GM23248 (cell line): ENCODE measurements at places on chromosomes 16 and 17. TPM values are rescaled to one million over a fixed set of nuclear protein-coding genes. Genes with fewer than 3 reads are reported as not detected.
A peak's percentile ranks its signal among the peaks of the same experiment; 100 is the strongest.

- H3K4me3 ChIP-seq: no peak overlapping the region
- H3K36me3 ChIP-seq: no peaks in the 10 kb centered on the region
- peaks cover 15% of the 10 kb centered on the region for H3K4me1 ChIP-seq
- no peaks in the 10 kb centered on the region for H3K27me3 ChIP-seq
- peak overlapping the region; percentile 89 for H3K27ac ChIP-seq
These were observed 9.1 kb upstream of the SIAH1 start for GRCh38 chr16:48394355-48394703.

DNA sequence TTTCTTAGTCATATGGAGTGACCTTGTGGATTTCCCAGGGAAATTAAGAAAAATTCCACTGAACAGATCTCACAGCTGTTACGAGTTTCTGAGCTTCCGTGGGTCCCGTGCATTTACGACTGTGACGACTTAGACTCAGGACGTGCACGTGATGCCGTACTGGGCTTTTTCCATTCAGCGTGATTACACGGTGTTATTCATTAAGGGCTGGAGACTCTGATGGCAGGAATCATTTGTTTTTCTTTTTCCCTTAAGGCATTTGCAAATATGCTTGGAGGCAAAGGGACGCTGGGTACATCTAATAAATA is 57.2 kb downstream of the TBC1D16 start:
- peaks cover 3% of the 10 kb centered on the region; the same call in 1 of the 2 replicates for H3K4me1 ChIP-seq
- no peak for DNase-seq
- no peak overlapping the region for H3K4me3 ChIP-seq

Gene SULT1A4
- 4.6 TPM in 1 of 2 replicates, not detected in the other for total RNA-seq

Gene CLEC18A
- total RNA-seq: 0.43 TPM in 1 of 2 replicates, not detected in the other

DNA sequence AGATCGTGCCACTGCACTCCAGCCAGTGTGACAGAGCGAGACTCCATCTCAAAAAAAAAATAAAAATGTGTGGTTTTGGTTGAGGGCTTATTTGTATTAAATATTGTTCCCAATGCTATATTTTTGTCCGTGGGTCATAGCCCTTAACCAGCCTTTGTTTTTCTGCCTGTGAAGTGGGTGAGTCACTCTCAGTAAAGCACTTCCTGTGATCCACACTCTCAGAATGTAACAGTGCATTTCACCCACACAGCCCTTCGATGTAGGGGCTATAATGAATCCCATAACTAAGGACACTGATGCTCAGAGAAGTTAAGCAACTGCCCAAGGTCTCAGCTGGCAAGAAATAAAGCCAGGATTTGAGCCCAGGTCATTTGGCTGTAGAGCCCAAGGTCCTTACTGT is 34.7 kb upstream of the POLR3E start:
- peaks cover 7% of the 10 kb centered on the region; the same call in 1 of the 2 replicates for H3K4me1 ChIP-seq
- no peak overlapping the region for H3K4me3 ChIP-seq
- H3K27me3 ChIP-seq: no peaks in the 10 kb centered on the region
- peak overlapping the region; percentile 19; the same call in 1 of the 2 replicates for H3K27ac ChIP-seq

DNA sequence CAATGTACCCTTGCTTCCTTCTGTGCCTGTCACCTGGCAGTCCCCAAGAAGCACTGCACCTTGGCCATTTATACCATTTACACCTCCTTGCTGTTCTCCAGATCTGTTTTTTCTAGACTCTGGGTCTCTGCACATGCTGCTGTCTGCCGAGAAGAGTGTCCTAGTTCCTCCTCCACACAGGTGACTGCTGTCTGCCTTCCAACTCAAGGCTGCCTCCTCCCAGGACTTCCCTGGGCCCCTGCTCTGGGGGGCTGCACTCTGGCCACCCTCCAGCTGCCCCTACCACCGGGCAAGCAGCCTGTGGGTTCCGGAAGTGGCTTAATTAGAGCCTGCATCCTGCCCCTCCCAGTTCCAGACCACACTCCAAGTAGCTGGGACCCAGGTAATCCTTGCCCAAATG is 5.7 kb upstream of the LIMD2 start:
- no peaks in the 10 kb centered on the region for H3K27me3 ChIP-seq
- peaks cover 15% of the 10 kb centered on the region; the same call in 1 of the 2 replicates for H3K36me3 ChIP-seq
- 0 out of 2 replicates have a peak, but pooled peaks cover 4% of the 10 kb centered on the region for H3K4me1 ChIP-seq
- DNase-seq: no peak
- no peak overlapping the region for H3K27ac ChIP-seq

DNA sequence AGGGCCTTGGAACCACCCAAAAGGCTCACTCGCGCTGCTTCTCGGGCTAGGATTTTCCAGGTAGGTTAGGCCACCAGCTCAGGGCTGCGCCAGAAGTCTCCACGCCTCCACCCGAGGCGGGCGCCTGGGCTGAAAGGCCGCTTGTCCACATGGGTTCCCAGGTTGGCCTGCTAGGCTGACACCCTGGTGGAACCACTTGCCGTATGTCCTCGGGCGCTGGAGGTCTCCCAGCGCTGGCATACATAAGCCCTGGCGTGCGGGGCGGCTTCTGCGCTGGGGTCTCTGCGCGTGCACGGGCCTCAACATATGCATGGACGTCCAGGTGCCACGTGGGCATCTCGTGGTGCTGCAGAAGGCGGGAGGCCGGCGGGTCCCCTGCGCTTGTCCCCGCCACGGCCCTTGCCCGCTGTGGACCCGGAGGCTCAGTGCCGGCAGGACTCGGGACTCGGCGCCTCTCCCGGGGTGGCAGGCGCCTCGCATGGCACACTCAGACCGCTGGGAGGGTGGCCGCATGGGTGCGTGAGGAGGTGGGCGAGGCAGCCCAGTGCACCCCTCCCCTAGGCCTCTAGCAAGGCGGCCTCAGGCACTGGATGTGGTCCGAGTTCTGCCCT is 47.2 kb upstream of the ZNF629 start:
- H3K36me3 ChIP-seq: no peaks in the 10 kb centered on the region
- H3K4me3 ChIP-seq: no peak overlapping the region
- H3K27ac ChIP-seq: no peak overlapping the region
- no peaks in the 10 kb centered on the region for H3K4me1 ChIP-seq

- no peaks in the 10 kb centered on the region for H3K36me3 ChIP-seq
- H3K4me1 ChIP-seq: no peaks in the 10 kb centered on the region
- no peak overlapping the region for H3K27ac ChIP-seq
- DNase-seq: peak; percentile 10
- no peaks in the 10 kb centered on the region; the same call in 1 of the 2 replicates for H3K27me3 ChIP-seq
- no peak overlapping the region for H3K4me3 ChIP-seq
These were observed 61.7 kb downstream of the MYH13 start for GRCh38 chr17:10311131-10311530.

Gene C17orf78
- not detected in 2 replicates for total RNA-seq

- no peaks in the 10 kb centered on the region; the same call in 1 of the 2 replicates for H3K36me3 ChIP-seq
- H3K27me3 ChIP-seq: no peaks in the 10 kb centered on the region
- no peak overlapping the region for H3K27ac ChIP-seq
- H3K4me1 ChIP-seq: peaks cover 26% of the 10 kb centered on the region
These were observed 1.7 kb upstream of the HSBP1 start for GRCh38 chr16:83806036-83806435.

GRCh38 chr16:65121870-65122723 is at the start of gene CDH11:
Gene CDH11 (minus strand): TSS chr16:65122063. CDS start chr16:65004869, 117,194 bp downstream.
- peak within 1 kb of the TSS; percentile 83 for H3K27ac ChIP-seq
- peaks cover 48% of the 10 kb centered on the region for H3K4me1 ChIP-seq
- DNase-seq: peak; percentile 93
- H3K27me3 ChIP-seq: no peaks in the 10 kb centered on the region
- peaks cover 8% of the 10 kb centered on the region; the same call in 1 of the 2 replicates for H3K36me3 ChIP-seq

- no peaks in the 10 kb centered on the region for H3K36me3 ChIP-seq
- peaks cover 17% of the 10 kb centered on the region for H3K4me1 ChIP-seq
- H3K27me3 ChIP-seq: peaks cover 71% of the 10 kb centered on the region
- peak; percentile 51 for DNase-seq
These were observed at the start of gene TMEM132E for GRCh38 chr17:34579017-34579946. Gene TMEM132E (plus strand): TSS chr17:34579582. CDS start chr17:34581077, 1,495 bp downstream.

GRCh38 chr17:60900688-60901087 is 223.0 kb downstream of the BCAS3 start:
- no peaks in the 10 kb centered on the region for H3K27me3 ChIP-seq
- no peaks in the 10 kb centered on the region for H3K36me3 ChIP-seq
- no peak for DNase-seq
- no peak overlapping the region for H3K27ac ChIP-seq

DNA sequence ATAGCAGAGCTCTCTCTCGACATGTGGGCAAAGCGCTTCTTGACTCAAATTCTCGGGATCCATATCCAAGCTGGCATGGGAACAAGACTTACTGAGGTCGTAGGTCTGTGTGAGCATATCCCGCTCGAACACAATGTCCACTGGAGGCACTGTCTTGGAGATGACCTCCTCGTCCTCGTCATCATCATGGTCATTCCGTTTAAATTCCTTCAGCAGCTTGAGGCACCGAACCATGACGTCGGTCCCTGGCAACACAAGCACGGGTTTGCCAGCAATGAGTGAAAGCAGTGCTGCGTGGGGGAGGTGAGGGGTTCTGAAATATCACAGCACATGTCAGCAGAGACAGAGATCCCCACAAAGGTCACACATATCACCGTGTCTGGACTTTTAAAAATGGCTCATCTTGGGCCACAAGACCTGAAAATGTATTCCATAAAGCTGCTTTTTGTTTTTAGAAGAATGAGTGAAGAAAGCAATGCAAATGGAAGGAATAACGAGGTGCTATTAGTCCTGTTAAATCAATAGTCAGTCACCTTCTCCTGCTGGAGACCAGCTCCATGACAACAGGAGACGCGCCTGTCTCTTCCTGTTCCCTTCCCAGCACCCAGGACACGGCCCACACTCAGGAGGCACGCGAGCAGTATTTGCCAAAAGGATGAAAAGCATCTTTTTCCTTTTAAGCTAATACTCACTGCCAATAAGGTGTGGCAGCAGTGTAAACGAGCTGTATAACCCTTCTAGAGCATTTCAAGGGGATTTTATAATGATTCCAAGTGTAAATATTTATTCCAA is 37.9 kb downstream of the GTF3C1 start:
- H3K4me1 ChIP-seq: no peaks in the 10 kb centered on the region
- no peak overlapping the region for H3K4me3 ChIP-seq
- H3K27ac ChIP-seq: no peak overlapping the region
- H3K27me3 ChIP-seq: no peaks in the 10 kb centered on the region
- DNase-seq: no peak
- H3K36me3 ChIP-seq: peaks cover 19% of the 10 kb centered on the region; the same call in 1 of the 2 replicates

Gene OR4D2
- not detected in 2 replicates for total RNA-seq

DNA sequence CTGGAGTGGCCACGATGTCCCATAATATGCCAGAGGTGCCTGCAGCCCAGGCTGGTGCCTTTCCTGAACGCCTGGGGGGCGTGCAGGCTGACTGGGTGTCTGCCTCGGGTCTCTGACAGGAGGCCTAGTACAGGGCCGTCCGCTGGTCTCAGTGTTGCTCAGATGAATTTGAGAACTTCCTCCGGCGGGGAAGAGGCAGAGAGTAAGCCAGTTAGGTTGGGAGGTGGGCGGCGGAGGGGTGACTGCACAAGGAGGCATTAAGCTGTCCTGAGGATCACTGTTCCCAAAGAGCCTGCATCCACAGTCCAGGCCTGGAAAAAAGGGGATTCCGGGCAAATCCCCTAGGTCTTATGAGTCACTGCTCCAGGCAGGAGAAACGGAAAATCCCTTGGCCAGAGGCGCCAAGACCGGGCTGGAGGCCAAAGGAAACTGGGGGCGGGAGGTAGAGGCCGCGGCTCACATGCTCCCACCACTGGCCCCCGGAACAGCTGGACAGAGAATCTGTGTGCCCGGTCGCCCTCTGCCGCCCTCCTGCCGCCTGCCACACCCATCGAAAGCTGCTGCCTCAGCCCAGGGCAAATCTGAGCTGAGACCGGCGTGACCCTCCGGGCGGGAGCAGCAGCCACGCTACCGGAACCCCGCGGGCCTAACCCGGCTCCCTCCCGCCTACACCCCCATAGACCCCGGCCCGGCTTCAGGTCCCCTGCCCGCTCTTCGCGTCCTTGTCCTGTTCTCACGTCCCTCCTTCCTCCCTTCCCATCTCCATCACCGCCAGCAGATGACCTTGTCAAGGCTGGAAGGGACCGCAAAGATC is 1.2 kb downstream of the TRIM47 start:
- no peaks in the 10 kb centered on the region for H3K36me3 ChIP-seq
- H3K27me3 ChIP-seq: peaks cover 12% of the 10 kb centered on the region
- peak; percentile 94 for DNase-seq

GRCh38 chr16:11561454-11561805 is 25.3 kb downstream of the LITAF start:
- no peak for DNase-seq
- H3K27me3 ChIP-seq: no peaks in the 10 kb centered on the region
- H3K4me1 ChIP-seq: no peaks in the 10 kb centered on the region
- H3K27ac ChIP-seq: no peak overlapping the region
- H3K4me3 ChIP-seq: no peak overlapping the region

- peaks cover 16% of the 10 kb centered on the region for H3K4me1 ChIP-seq
- no peaks in the 10 kb centered on the region for H3K27me3 ChIP-seq
- DNase-seq: no peak
These were observed 65.2 kb downstream of the NUP88 start for GRCh38 chr17:5354310-5354709.

Gene DNAH17
- total RNA-seq: not detected in 2 replicates

Gene OSGIN1
- 0.63 and 1.1 TPM in 2 replicates for total RNA-seq

Gene CTRL
- 0.76 TPM in 1 of 2 replicates, not detected in the other for total RNA-seq

- H3K27ac ChIP-seq: no peak overlapping the region
- no peak overlapping the region for H3K4me3 ChIP-seq
- H3K4me1 ChIP-seq: peaks cover 17% of the 10 kb centered on the region; the same call in 1 of the 2 replicates
- no peak for DNase-seq
These were observed 2.8 kb downstream of the MT1X start for GRCh38 chr16:56684926-56685590.

DNA sequence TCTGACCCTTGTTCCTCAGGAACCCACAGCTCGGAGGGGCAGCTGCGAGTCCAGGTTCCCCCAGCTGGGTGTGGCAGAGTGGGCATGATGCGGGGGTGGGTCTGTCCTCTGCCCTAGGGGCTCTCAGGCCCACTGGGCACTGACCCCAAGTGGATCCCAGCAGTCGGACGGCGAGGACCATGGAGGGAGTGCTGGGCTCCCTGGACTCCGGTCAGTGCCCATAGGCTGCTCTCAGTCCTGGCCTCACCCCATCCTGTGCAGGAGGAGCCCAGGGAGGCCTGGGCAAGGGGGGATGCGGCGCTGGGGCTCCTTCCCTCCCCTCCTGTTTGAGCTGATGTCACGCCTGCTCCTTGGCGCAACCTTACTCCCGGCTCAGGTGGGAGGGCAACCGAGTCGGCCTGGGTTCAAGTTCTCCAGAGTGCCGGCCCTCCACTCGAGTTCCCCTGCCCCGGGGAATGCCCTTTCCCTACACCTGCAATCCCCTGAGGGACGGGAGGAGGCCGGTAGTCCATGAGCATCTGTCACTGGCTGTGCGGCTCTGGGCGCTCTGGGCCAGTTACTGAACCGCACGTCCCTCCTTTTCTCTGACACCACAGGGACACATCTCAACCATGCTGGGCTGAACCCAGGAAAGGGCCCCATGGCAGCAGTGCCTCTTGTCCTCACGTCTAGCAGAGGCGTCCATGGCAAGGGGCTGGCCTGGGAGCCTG is 52.6 kb upstream of the ACSF3 start:
- H3K4me3 ChIP-seq: no peak overlapping the region
- H3K36me3 ChIP-seq: no peaks in the 10 kb centered on the region
- H3K27me3 ChIP-seq: no peaks in the 10 kb centered on the region; the same call in 1 of the 2 replicates

GRCh38 chr16:2897110-2897509 is 14.1 kb downstream of the FLYWCH2 start:
- peaks cover 5% of the 10 kb centered on the region for H3K4me1 ChIP-seq
- H3K4me3 ChIP-seq: no peak overlapping the region
- H3K27ac ChIP-seq: no peak overlapping the region
- DNase-seq: peak; percentile 51
- no peaks in the 10 kb centered on the region for H3K27me3 ChIP-seq
- H3K36me3 ChIP-seq: no peaks in the 10 kb centered on the region

GRCh38 chr16:51845586-51846305 is 694.7 kb upstream of the SALL1 start:
- H3K4me1 ChIP-seq: no peaks in the 10 kb centered on the region
- no peak for DNase-seq
- no peak overlapping the region for H3K4me3 ChIP-seq
- H3K27me3 ChIP-seq: no peaks in the 10 kb centered on the region
- H3K27ac ChIP-seq: no peak overlapping the region
- H3K36me3 ChIP-seq: no peaks in the 10 kb centered on the region
